ENCODE measurements at places on chromosomes 7 and 10. TPM values are rescaled to one million over a fixed set of nuclear protein-coding genes. Genes with fewer than 3 reads are reported as not detected.
A peak's percentile ranks its signal among the peaks of the same experiment; 100 is the strongest.

AKR1C2 gene
- 27.1 TPM for total RNA-seq

UNC5B gene
- total RNA-seq, result 7.1 TPM

GPR37 gene
- total RNA-seq, result 0.19 TPM

NPSR1 gene
- not detected for total RNA-seq

HSPA12A gene
- total RNA-seq, result 20.5 TPM

TACC2 gene
- total RNA-seq, result 75.8 TPM

CLEC2L gene
- total RNA-seq, result not detected

BEND7 gene
- 21.7 TPM for total RNA-seq

SPRN gene
- 0.14 TPM for total RNA-seq

SEMA3E gene
- total RNA-seq, result 2.2 TPM

SFR1 gene
- 7.6 TPM for total RNA-seq

ENO4 gene
- 0.32 TPM for total RNA-seq

TDRD1 gene
- 0.69 TPM for total RNA-seq

- peak; percentile 66 for DNase-seq
These were observed 82.2 kb upstream of the CXCL12 start for GRCh38 chr10:44467090-44467489.

- DNase-seq, result no peak
These were observed 28.0 kb downstream of the GLCCI1 start for GRCh38 chr7:7996568-7996967.

DNA sequence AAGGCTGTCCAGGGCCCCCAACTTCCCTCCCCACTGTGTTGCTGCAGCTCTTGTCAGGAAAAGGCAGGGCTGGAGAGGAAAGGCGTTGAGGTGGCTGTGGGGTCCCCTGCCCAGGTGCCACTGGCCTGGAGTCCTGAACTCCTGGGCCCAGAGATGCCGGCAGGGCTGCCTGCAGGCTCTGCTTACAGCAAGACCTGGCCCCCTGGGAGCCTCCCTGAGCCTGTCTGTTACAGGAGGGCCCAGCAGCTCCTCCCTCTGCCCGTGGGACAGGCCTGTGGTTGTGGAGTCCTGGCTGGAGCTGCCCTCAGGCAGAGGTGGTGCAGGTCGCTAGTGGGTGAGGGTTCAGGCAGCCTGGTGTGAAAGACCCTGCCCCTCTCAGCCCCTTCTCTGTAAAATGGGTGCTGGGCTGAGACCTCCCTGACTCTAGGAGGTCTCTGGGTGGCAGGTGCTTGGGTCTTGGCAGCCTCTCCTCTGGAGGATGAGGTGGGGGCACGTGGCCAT is 9.9 kb downstream of the ANTXRL start:
- no peak for DNase-seq

DNA sequence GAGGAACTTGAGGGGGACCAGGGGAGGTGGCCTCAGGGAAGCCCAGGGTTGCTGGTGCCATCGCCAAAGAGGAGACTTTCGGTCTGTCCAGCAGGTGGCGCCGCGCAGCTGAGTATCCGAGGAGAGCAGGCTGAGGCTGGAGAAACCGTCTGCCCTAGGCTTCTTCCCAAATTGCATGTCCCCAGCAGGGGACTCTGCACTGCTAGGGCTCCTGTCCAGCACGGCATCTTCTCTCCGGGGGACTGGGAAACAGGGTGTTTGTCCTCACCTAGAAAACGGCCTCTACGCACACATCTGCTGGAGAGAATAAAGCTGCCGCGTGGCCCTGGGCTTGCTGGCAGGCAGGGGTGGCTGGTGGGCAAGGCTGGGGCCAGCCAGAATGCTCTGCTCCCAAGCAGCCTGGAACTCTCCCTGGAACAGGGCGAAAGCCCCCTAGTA is 161.9 kb downstream of the SH2D4B start:
- DNase-seq, result peak; percentile 95

DNA sequence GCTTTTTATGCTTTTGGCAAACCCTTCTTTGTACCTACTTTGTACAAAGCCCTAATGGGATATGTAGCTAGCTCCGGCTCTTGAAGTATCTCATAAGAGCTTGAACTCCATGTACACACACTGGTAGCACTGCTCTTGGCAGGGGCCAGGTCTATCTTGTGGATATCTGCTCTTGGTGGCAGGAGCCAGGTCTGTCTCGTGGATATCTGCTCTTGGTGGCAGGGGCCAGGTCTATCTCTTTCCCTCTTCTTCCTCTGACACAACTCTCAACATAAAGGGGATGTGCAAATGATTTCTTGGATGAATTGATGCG is 91.9 kb downstream of the WNT2 start:
- no peak for DNase-seq

- peak; percentile 89 for DNase-seq
These were observed 94.8 kb upstream of the TARP start for GRCh38 chr7:38368191-38368605.

GRCh38 chr7:94223375-94224084 is 171.2 kb upstream of the COL1A2 start:
- no peak for DNase-seq

DNA sequence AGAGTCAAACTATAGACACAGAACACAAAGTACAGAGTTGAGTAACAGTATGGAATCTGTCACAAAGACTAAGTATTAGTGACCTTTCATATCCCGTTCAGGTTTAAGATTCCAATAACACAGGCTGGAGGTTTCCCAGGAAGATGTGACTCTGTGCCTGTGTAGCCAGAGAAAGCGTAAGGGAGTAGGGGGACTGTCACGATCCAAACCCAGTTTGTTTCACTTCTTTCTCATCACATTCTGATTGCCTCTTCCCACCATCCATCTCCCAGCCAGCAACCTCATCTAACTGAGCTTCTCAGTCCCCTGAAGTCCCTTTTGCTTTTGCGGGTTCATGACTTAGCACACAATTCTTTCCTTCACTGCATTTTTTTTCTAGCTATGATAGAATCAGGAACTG is 76.4 kb upstream of the NPVF start:
- DNase-seq, result no peak

- no peak for DNase-seq
These were observed 285.0 kb downstream of the BMPER start for GRCh38 chr7:34190299-34190698.

GRCh38 chr7:37047260-37047659 is 323.0 kb upstream of the AOAH start:
- no peak for DNase-seq

- peak; percentile 59 for DNase-seq
These were observed 1.4 kb downstream of the RBP3 start for GRCh38 chr10:47349516-47349915.

- DNase-seq, result no peak
These were observed 4.3 kb upstream of the NEUROG3 start for GRCh38 chr10:69577268-69578232.

GRCh38 chr10:1454951-1455350 is 282.4 kb downstream of the ADARB2 start:
- no peak for DNase-seq

DNA sequence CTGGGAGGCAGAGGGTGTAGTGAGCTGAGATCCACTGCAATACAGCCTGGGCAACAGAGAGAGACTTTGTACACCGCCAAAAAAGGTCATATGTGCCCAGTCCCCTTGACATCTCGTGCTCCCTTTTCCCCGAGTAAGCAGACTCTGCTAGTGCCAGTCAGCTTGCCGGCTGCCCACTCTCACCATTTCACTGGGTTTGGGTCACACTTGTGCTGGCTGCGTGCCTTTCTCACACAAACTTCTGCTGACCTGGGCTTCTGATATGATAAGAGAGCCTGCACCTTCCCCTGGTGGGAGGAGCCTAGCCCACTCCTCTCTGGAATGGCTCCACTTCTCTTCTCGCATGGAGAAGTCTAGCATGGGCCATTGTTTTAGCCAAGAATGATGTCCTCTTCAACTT is 53.4 kb downstream of the MPP7 start:
- DNase-seq, result no peak

GRCh38 chr10:74061104-74061503 is 63.2 kb downstream of the VCL start:
- no peak for DNase-seq

DNA sequence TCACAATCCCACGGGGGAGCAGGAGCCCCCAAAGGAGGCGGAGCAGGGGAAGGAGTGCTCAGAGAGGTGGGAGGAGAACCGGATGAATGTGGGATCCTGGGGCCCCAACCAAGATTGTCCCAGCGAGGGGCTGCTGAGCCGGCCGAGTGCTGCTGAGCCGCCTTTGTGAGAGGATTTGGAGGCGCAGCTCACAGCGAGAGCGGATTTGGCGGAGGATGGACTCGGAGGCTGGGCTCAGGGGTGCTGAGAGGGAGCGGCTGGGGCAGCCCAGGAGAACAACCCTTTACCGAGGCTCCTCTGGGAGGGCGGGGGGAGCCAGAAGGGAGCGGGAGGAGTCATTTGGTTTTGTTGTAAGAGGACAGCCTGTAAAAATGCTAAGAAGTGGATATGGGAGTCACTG is 23.0 kb downstream of the GHRHR start:
- no peak for DNase-seq

- DNase-seq, result no peak
These were observed 7.2 kb upstream of the SRI start for GRCh38 chr7:88226886-88227516.

DNA sequence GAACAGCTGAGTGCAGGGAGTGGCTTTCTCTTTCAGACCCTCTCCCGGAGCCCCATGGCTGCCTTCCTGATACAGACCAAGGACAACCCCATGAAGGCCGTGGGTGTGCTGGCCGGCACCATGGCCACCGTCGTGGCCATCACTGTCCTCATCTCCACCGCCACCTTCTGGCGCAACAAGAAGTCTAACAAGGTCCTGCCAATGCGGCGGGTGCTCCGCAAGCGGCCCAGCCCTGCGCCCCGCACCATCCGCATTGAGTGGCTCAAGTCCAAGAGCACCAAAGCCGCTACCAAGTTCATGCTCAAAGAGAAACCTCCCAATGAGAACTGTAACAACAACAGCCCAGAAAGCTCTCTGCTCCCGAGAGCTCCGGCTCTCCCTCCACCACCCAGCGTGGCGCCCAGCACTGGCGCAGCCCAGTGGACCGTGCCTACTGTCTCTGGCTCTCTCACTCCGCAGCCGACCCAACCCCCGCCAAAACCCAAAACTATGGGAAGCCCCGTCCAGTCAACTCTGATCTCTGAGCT is 11.2 kb downstream of the LRIT2 start:
- DNase-seq, result peak; percentile 68

DNA sequence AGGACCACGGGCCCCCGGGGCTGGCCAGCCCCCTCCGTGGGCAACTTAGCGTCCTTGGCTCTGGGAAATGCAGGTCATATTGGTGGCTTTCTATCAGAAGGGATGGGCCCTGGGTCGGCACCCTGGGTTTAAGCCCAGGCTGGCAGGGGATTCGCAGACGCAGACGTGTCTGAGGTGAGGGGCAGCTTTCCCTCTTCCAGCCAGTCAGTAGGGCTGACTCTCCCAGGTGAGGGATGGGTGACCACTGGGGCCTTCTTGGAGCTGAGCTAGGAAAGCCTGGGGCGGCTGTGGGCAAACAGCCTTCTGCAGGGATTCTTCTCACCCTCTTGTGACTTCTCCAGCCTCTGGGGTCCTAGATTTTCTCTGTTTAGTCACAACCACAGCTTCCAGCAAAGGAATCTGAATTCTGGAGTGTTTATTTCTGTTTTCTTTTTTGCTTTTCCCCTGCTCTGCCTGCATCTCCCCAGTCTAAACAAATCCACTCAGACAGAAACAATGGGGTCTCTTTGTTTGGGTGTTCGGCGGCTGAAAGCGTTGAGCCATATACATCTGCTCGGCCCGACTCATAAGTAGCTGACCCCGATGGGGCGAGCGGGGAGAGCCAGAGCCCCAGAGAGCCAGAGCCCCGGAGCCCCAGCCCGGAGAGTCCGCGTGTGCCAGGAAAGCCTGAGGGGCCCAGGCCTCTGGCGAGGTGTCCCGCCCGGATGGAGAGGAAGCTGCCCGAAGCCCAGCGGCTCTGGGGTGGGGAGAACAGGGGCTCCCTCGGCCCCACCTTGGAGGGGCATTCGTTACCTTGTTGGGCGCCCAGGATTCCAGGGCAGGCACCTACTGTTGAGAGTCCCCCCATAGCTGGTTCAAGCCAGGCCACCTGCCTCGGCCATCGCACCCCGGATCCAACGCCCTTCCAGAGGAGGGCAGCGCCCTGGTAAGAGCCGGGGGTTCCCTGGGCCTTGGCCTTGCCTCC is 2.0 kb downstream of the MNX1 start:
- DNase-seq, result no peak

DNA sequence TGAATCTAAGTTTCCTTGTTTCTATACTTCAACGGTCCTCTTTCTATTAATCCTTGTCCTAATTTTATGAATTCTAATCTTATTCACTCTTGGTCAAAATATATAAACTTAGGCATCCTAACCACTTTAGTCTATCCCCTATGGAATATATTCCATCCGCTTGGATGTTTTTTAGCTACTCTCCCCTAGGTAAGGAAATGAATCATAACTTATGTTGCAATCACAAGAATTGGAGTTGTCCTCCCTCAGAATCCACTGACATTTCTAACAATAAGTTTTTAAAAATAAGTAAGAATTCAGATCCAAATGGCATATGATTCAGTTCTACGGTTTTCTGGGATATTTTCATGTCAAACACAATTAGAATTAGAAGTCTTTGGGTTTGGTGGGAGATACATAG is 1081.6 kb downstream of the SORCS1 start:
- DNase-seq, result no peak

DNA sequence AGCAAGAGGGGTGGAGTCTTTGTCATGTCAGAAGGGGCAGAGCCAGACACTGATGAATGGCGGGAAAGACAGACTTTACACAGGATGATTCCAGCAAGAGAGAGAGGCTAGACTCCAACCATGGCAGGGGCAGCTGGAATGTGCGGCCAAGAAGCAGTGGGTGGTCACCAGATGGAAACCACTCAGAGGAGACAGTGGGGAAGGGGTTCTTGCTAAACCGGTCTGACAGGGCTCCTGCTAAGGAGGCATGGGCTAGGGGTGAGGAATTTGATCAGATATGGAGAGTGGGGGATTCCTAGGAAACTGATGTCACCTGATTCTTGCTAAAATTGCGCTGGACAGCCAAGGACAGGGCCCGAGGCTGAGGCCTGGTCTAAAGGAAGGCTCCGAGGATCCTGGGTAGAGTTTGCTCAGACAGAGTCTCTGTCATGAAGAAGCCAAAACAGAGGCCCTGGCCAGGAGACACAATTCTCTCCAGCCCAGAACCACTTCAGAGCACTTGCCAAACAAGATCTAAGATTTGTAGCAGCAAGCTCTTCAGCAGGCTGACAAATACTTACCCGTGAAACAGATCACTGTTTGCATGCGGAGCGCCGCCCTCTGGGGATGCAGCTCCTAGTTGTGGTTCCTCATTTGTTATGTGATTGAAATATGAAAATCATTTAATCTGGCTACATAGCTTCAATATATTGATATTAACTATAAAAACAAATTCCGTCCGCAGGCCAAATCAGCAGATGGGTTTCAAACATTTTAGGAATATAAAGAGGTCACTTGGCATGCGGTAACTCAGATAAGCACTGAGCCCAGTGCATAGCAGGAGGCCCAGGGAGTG is 377.0 kb downstream of the TCERG1L start:
- DNase-seq, result no peak
